Inflammatory macrophage treated with lipopolysaccharide for 4 hours (primary cell): ENCODE measurements at places on chromosomes 6 and 20.

GRCh38 chr6:37122861-37123260, 47.1 kb upstream of the PIM1 start:
- DNase-seq = no peak

GRCh38 chr6:10531942-10532341, 10.8 kb downstream of the GCNT2 start:
- DNase-seq = peak; percentile 80

DNA sequence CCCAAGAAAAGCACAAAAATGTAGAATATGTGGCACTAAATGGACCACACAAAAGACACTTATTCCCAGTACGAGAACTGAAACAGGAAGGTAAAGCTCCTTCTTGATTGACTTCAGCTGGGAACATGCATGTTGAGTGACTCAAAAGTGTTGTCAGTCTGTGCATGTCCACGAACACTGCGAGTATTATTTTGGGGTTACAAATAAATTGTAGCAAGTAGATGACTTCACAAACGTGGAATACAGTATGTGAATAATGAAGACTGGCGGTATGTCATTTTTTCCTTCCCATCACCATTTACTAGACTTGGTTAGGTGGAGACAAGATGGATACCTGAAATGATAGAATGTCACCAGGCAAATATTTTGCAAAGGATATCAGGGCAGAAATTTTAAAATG, 45.4 kb downstream of the L3MBTL3 start:
- no peak for DNase-seq

GRCh38 chr6:17100806-17101205, 1.0 kb upstream of the STMND1 start:
- DNase-seq = peak; percentile 26

DNA sequence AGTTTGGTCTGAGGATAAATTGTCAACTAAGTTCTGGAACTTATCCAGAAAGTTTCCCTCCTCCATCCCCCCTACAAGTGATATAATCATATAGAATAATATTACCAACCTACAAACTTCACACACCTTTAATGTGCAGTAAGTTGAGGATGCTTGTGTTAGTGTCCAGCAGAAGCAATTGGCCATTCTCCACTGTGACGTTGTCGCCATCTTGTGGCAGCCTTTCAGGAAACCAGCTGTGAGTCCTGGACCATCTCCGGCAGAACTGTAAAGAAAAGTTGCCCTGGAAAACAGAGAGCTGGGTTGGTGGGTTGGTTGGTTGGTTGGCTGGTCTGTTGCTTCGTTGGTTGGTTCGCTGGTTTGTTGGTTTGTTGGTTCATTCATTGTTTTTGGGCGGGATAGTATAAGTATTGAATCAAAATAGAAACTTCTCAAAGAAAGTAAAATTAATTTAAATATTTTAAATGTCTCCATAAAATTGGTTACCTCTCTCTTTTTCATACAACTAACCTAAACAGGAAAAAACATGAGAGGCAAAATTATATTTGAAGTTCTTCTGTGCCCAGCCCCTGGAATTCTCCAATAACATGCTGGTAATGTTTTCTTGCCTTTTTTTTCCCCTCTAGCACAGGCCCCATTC, 127.5 kb downstream of the PKHD1 start:
- peak; percentile 52 for DNase-seq

- peak; percentile 99 for DNase-seq
Observed at GRCh38 chr20:40339661-40340449, 349.2 kb downstream of the MAFB start.

- no peak for DNase-seq
Observed at GRCh38 chr20:49631061-49631716, 63.3 kb upstream of the PTGIS start.

GRCh38 chr20:38177201-38177600, 12.1 kb upstream of the TGM2 start:
- DNase-seq = no peak

- no peak for DNase-seq
Observed at GRCh38 chr6:21271428-21272155, 322.0 kb upstream of the SOX4 start.

GRCh38 chr6:160435935-160436334, 87.8 kb downstream of the SLC22A3 start:
- no peak for DNase-seq

GRCh38 chr20:43960231-43960630, 45.6 kb downstream of the TOX2 start:
- no peak for DNase-seq

DNA sequence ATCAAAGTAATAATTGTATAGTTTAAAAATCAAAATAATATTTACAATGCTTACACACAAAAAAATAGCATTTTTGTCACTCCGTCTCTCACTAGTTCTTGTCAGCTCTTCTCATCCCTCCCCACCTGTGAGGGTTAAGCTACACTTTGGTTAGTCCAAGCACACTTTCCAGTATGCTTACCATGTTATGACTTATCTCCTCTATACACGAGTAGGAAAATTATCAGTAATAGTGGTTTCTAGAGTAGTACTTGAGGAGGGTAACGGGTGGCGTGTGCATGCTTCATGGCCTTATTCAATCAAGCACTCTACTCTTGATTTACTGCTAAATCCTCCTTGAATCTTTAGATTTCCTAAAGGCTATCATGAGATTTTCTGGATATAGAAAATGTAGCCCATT, 443.7 kb downstream of the UTRN start:
- DNase-seq = no peak

DNA sequence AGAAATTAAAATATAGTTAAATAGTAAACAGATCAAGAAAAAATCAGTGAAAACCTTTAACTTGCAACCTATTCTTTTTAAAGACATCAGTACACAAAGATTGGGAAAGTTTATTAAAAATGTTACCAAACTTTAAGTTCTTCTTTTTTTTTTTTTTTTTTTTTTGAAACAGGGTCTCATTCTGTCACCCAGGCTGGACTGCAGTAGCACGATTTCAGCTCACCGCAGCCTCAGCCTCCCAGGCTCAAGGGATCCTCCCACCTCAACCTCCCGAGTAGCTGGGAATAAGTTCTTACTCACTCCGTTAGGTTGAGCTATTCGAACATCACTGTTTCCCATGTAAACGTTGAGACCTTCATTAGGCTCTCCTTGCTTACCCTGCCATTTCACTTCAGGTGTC, 5.6 kb downstream of the MAP3K5 start:
- peak; percentile 36 for DNase-seq

DNA sequence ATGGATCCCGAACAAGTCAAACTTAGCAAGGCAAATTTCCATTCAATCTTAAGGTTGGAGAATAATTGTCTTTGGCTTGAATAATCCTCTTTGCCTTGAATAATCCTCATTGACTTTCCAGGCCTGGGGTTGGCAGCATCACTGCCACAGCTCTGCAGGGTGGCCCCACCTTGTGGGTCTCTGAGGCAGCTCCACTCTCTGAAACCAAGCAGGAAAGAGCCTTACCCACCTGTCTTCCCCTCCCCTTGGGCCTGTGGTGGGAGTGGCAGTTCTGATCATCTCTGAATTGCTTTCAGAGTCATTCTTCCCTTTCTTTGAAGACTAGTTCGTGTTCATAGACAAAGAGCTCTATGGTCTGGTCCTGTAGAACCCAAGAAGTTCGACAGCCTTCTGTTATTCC, 47.5 kb downstream of the KCNQ5 start:
- no peak for DNase-seq

GRCh38 chr6:167956983-167957492, 40.4 kb upstream of the KIF25 start:
- DNase-seq = no peak

- no peak for DNase-seq
Observed at GRCh38 chr6:146388736-146389364, 154.8 kb upstream of the RAB32 start.

- DNase-seq = no peak
Observed at GRCh38 chr6:150001295-150002008, 23.9 kb downstream of the RAET1L start.

DNA sequence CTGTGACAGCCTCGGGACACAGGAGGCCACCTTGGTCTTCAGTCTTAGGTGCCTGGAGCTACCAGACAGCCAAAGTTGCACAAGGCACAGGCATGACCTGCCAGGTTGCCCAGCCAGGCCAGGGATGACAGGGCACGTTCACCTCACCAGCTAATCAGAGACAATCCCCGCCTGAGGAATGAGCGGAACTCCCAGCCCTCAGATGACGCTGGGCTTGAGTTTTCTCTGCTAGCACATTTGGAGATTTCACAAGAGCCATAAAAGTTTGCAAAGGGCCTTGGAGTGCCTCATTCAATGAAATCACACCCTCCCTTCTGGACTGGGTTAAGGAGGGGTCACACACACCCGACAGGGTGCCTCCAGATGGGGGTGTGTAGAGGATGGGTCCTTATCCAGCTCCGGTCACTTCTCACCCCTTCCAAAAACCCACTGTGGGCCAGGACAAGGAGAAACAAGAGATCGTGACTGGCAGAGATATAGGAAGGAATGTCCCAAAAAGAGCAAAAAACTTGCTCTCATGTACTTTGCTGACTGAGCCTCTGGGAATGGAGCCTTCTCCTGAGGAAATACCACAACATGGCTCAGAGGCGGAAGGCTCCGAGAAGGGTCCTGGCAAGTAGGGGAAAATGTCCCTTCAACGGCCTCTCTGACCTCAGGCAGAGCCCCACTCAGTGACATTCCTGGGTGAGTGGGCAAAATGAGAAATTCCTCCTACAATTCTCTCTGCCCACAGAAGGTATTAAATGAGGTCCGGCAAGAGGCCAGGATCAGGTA, 121.6 kb downstream of the ISM1 start:
- DNase-seq = no peak

GRCh38 chr6:21591446-21591845, 2.1 kb upstream of the SOX4 start:
- no peak for DNase-seq

- DNase-seq = peak; percentile 95
Observed at GRCh38 chr6:34248727-34249468, at the start of gene SMIM29. TSS of gene SMIM29 (minus strand) at chr6:34249006. CDS start at chr6:34247791, 1,215 bp downstream.

DNA sequence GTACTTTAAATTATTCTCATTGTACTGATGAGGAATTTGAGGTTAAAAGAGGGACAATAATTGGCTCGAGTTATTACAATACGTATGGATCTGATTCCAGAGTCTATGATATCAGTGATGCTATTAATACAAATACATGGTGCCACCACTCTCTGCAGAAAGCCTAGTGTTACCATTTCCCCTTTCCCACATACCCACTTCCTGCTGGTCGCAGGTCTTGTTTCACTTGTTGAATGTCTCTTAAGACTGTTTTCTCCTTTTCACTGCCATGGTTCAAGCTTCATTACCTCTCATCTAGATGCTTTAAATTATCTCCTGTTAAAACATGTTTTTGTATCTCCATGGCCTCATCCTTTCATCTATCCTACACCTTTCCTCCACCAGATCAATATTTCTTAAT, 62.0 kb downstream of the FHL5 start:
- DNase-seq = no peak

- DNase-seq = no peak
Observed at GRCh38 chr20:56769921-56770600, 141.0 kb downstream of the TFAP2C start.

DNA sequence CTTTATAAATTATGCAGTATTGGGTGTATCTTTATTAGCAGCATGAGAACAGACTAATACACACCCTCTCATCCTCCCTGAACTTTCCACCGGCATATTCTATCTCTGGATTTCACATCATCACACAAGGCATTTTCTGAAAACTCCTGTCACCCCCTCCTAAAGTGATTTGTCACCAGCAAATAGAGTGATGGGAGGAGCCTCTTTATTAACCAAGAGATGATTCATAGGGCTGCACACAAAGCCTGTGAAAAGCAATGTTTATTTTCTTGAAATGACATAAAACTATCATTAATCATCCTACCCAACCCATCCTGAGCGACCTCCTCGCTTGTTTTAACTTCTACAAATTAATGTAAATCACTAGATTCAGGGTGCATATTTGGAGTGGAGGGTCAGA, 394.7 kb upstream of the SULF2 start:
- DNase-seq = no peak

DNA sequence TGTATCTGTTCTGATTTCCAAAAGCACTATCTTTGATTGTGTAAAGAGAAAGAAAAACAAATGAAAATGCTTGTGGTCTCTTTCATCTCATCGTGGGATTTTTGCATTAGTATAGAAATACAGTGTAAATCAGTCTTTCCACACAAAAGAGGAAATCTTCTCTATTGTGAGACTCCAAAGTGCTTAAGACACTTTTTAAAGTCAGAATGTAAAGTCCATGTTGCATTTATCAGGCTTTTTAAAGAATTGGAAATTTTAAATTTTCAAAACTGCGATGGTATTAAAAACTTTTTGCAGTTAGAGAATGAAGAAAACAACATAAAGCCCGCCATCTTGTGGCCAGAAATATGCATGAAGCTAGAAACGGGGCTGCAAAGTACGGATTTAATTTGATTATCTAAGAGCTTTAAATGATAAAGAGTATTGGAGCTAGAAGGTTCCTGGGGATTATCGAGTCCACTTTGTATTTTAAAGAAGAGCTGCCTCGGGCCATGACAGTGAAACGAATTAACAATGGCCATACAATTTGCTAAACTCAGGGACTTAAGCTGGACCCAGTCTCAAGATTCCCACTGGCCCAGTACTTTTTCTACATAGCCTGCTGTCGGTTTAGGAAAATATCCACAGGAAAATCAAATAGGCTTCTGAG, 339.6 kb downstream of the ARHGAP18 start:
- peak; percentile 14 for DNase-seq

DNA sequence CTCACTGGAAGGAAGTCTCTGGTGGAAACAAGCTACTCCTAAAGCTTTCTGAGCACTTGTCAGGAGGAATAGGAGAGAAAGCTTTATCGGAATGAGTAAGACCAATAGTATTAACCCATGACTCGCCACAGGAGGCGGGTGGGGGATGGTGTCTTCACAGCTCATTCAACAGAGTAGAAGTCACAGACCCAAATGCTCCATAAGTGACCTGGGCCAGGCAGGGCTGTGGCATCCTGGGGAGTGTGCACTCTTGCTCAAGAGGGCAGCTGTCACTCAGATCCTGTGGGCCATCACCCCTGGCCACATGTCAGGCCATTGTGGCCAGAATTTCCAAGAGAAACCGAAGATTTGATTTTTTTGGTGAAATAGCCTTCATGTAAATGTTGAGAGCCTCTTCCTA, 116.0 kb downstream of the SYCP2 start:
- DNase-seq = no peak

- no peak for DNase-seq
Observed at GRCh38 chr6:54719131-54719530, 127.4 kb upstream of the FAM83B start.
